ENCODE measurements at places on chromosomes 12 and 14.

GRCh38 chr14:55180434-55180833 lies 11.0 kb downstream of the DLGAP5 start:
- DNase-seq = no peak

- no peak for DNase-seq
Observed at GRCh38 chr12:27958675-27959074, 13.9 kb downstream of the PTHLH start.

DNA sequence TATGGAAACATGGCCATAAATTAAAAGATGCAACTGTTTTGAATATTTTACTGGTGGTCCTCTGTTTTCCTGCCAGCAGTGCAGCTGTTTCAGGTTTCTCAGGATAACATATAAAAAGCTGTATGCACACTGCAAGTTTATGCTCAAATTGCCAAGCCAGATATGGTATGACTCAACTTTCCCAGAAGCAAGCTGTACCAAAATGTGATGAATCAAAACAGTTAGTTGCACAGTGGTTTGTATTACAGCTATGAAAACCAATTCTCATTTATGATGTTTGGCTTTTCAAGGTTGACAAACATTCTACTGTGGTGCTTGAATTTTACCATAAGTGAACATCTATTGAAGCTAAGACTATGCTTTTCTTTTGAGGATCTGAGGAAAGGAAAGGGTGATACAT lies 15.5 kb downstream of the TRMT5 start:
- no peak for DNase-seq

DNA sequence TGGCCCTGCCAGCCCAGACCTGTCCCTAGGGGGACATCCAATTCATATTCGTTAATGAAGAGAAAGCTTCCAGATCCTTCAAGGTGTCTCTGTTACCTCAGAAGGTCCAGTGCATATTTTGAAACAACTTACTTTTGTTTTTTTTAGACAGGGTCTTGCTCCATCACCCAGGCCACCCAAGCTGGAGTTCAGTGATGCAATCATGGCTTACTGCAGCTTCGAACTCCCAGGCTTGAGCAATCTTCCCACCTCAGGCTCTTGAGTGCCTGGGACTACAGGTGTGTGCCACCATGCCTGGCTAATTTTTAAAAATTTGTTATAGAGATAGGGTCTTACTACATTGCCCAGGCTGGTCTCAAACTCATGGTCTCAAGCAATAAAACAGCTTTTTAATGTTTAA lies 48.4 kb downstream of the B4GALNT3 start:
- DNase-seq = no peak

DNA sequence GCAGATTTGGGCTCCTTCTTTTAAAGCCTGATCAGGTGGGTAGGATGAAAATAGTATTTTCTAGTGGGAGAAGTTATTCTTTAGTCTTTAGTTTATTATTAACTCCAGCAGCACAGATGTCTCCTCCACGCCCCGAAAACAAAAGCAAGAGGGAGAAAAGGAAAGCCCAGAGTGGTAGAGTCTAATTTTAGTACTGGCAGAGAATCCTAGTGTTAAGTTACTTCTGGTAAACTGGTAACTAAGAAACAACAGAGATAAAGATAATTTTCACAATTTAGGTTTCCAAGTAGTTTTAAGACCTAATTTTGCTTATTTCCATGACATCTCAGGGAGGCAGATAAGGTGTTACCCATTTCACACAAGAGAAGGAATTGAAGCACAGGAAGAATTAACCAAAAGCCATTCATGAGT lies 16.3 kb downstream of the ATP5MC2 start:
- DNase-seq = no peak

DNA sequence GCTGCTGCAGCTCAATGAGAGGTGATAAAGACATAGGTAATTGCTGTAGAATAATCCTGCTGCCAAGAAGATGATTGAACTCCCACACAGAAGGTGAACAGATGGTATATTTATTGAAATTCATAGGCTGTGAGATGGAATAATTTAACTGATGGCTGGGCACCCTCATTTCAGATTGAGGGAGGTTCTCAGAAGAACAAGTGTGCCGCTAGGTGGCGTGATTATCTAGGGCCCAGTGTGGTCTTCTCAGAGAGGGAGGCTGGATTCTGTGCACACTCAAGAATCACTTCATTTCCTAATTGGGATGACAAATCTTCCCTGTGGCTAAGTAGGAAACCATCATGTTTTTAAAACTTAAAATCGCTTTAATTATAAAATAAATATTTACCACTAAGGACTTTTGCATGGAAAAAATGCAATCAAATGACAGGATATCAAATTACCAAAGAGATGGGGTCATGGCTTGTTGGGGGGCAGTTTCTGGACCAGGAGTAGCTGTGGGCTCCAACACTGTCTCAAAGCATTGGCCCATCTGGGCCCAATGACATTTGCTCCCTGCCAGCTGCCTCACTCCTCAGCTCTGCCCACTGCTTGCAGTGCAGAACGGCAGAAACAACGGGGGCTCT lies 132.3 kb downstream of the SNAPC1 start:
- DNase-seq = peak; percentile 27

- DNase-seq = no peak
Observed at GRCh38 chr12:95337146-95337545, 119.5 kb downstream of the VEZT start.

DNA sequence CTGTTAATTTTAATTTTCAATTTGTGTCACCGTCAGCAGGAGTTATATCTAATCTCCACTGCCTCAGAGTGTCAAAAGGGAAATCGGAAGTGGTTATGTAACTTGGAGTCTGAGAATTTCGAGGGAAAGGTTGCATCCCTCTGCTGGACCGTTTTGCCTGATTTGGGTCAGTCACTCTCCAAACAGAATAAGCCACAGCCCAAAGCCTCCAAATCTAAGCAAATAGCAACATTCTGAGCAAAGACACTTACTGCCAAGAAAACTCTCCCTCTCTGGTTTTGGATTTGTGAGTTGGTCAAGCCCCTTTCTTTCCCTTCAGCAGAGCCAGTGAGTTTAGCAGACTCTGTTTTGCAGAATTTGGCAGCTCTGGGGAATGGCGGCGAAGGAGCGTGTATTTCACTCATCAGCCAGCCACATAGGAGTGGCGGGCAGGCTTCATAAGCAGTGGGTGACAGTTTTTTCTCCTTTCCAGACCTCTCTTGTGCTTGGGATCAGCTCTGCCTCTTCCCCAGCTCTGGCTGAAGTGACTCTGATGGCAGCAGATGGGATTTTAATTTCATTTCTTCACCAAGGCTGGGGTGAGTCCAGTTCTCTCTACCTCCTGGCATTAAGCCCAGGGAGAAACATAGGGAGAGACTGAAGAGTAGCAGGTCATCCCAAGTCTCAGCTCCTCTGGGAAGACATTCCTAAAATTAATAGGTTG lies 218.7 kb upstream of the NOS1 start:
- DNase-seq = no peak

- DNase-seq = no peak
Observed at GRCh38 chr12:104435765-104436164, 21.0 kb upstream of the CHST11 start.

- no peak for DNase-seq
Observed at GRCh38 chr12:51941011-51941581, 10.4 kb upstream of the ACVR1B start.

GRCh38 chr12:113425960-113426453 lies 3.8 kb downstream of the SDSL start:
- DNase-seq = no peak

DNA sequence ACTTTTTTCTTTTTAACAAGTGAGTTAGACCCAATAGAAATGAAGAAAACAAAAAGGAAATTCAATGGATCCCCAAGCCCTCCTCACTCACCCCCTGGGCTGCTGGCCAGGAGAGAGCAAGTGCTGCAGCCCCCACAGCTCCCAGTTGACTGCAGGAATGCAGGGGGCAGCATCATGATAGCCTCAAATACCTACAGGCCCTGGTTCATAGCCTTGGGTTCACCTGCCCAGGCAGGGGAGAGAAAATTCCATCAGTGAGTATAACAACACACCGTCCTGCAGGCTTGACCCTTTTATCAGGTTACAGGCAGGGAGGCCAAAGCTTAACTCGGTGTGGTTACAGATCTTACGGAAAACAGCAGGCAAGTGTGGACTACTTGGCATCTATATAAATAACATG lies 76.3 kb downstream of the PHLDA1 start:
- no peak for DNase-seq

- DNase-seq = no peak
Observed at GRCh38 chr12:132129007-132129406, 15.1 kb downstream of the DDX51 start.

DNA sequence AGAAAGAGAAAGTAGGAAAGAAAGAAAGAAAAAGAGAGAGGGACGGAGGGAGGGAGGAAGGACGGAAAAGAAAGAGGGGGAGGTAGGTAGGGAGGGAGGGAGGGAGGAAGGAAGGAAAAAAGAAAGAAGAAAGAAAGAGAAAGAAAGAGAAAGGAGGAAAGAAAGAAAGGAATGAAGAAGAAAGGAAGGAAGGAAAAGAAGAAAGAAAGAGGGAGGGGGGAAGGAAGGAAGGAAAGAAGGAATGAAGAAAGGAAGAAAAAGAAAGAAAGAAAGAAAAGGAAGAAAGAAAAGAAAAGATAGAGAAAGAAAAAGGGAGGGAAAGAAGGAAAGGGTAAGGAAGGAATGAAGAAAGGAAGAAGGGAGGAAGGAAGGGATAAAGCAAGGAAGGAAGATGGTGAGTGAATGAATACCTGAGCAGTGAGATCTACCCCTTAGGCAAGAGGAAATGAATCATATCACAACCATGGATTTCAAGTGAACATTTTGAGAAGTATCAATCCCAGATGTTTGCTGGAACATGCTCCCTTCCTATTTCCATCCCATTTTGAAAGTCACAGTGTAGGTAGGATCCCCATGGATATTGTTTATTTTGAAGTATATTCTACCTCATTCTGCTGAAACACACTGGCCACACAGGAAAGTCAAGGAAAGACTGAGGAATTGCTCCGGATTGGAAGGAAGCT lies 639.4 kb upstream of the TBX3 start:
- DNase-seq = no peak

DNA sequence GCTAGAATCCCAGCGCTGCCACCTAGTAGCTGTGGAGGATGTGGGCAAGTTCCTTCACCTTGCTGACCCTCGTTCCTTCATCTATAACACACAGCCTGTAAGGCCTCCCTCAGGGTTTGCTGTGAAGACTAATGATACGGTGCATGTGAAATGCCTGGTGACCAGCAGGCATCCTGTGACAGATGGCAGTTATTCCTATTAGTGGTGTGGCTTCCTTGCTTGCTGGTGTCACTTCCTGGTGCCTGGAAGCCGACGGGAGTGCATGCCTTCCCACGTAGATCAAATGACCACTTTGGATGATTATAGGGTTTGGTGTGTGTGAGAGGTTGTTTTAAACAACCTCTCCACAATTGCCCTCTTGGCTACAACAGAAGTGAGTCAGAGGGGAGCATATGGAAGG lies 894.9 kb downstream of the VRK1 start:
- DNase-seq = no peak

GRCh38 chr12:66196806-66197205 lies 7.8 kb downstream of the IRAK3 start:
- DNase-seq = peak; percentile 25

- no peak for DNase-seq
Observed at GRCh38 chr12:113826805-113827538, 139.2 kb downstream of the RBM19 start.

DNA sequence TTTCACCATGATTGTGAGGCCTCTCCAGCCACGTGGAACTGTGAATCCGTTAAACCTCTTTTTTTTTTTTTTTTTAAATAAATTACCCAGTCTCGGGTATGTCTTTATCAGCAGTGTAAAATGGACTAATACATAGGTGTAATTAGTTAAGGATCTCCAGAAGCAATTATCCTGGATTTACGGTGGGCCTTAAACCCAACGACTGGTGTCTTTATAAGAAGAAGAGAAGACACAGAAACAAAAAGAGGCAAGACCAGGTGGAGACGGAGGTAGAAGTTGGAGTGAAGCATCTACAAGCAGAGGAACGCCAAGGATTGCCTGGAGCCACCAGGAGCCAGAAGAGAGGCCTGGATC lies 114.6 kb upstream of the MAP1LC3B2 start:
- DNase-seq = no peak

DNA sequence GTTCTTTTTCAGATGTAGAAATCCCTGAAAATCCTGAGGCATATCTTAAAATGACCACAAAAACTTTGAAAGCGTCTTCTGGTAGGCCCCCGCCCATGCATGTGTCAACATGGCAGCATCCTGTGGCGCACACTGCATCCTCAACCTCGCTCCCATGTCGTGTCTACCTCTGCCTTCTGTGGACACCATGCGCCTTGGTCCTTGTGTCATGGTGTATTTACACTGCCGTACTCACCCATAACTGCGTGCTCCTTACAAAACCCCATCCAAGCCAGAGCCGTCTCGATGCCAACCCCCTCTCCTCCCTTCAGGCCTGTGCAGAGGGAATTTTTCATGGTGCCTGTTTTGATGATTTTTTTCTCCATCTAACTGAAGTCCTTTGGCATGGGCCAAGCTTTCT lies 78.9 kb downstream of the ESR2 start:
- DNase-seq = no peak

GRCh38 chr14:74956280-74957072 lies 1.1 kb upstream of the PGF start:
- no peak for DNase-seq

DNA sequence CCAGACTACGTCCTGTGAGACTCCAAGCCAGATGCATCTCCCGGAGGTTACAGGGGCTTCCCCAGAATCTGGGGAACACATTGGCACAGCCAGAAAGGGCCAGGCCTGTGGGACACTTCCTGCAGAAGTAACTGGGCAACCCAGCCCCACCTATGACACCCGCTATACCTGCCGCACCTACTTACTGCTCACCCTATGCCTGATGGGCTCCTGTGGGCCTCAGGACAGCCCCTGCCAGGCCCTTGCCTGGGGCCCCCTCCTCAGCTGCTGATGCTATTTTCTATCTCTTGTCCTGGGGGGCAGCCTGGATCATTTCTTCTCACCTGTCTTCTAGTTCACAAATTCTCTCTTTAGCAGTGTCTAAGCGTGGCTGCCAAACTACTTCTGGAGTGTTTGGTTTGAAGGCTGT lies 28.7 kb downstream of the JAG2 start:
- no peak for DNase-seq

- no peak for DNase-seq
Observed at GRCh38 chr12:89215196-89215595, 137.1 kb downstream of the DUSP6 start.

DNA sequence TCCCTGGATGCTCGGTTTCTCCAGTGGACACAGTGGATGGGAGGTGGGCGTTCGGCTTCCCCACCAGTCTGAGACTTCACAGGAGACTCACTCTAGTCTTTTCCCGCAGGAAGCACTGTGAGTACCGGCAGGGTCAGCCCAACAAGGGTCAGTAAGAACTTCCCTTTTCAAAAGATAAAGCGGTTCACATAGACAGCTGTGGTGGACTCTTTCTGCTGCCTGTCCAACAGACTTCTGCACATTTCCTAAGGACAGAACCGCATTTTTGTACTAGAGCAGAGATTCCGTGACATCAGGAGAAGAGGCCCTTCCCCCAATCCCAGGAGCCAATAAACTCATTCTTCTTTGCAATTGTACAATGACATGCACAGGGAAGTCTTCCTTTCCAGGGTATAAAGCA lies 10.4 kb downstream of the LTBR start:
- DNase-seq = no peak

GRCh38 chr12:89307474-89308253 lies 44.6 kb downstream of the DUSP6 start:
- no peak for DNase-seq

- no peak for DNase-seq
Observed at GRCh38 chr12:54616933-54617680, 17.6 kb downstream of the LACRT start.
